Progenitor cell of endocrine pancreas (in vitro differentiated cells): ENCODE measurements at places on chromosomes 7 and 10.

DNA sequence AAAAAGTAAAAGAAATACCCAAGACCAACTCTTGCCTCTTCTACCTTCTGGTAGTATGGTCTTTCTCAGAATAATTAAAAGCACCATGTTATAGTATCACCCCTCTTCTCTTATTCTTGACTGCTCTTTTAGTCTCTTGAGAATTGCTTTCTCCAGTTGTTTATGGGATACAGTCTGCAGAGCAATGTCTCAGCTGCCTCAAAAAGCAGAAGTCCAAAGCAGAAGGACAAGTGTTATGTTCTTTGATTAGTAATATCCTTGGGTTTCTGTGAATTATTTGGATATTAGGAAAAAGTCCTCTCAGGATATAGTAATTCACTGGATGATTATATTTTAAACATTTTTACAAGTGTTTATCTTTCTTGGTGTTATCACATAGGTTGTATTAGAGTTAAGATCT, 7.4 kb downstream of the TAS2R41 start:
- no peak for DNase-seq

DNA sequence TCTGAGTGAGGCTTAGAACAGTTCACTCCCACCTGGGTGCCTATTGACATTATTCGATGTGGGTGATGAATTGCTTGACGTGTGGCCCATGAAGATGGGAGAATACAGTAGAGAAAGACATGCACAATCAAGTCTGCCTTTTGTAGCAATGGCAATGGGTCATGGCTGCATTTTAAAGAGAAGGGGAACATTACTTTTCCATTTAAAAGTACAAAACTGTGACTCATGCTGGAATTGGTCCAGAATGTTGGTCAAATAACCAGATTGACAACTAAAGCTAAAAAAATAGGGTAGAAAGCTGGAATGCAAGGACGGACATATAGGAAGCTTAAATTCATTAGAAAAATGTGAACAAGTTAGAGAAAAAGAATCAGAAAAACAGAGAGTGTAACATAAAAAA, 104.1 kb upstream of the SLC25A13 start:
- DNase-seq: no peak

GRCh38 chr10:70158113-70158512, 11.6 kb upstream of the TYSND1 start:
- DNase-seq: no peak

GRCh38 chr7:157386979-157387800, 50.4 kb downstream of the DNAJB6 start:
- DNase-seq: peak; percentile 49

- no peak for DNase-seq
Observed at GRCh38 chr10:6399879-6400278, 180.2 kb downstream of the PRKCQ start.

DNA sequence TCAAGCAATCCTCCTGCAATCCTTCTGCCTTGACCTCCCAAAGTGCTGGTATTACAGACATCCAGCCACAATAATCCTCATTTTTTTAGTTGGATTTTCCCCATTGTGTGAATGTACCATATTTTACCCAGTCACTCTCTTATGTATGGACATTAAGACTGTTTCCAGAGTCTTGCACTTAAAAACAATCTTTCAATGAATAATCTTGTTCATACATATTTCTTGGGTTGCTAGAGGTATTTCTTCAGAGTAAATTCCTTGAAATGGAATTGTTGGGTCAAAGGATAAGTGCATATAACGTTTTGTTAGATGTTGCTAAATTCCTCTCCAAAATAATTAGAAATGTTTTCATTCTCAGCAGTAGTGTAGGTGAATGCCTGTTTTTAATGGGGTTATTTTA, 283.1 kb upstream of the KAT6B start:
- no peak for DNase-seq

- DNase-seq: no peak
Observed at GRCh38 chr10:71434760-71435394, 38.2 kb downstream of the CDH23 start.

DNA sequence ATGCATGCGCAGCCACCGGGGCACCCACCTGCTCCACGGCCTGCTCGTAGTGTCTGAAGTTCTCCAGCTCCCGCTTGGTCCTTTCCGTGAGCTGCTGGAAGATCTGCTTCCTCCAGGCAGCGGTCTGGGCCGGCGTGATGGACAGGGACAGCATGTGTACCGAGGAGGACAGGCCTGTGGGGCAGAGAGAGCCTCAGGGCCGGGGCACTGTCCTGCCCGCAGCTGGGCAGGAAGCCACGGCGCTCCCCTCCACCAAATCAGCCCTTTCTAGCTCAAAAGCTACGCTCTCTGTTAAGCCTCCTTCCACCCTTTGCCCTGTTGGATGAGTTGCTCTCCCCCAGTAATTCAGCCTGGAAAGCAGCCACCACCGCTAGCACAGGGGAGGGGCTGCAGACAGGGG, 19.2 kb downstream of the TECPR1 start:
- no peak for DNase-seq

DNA sequence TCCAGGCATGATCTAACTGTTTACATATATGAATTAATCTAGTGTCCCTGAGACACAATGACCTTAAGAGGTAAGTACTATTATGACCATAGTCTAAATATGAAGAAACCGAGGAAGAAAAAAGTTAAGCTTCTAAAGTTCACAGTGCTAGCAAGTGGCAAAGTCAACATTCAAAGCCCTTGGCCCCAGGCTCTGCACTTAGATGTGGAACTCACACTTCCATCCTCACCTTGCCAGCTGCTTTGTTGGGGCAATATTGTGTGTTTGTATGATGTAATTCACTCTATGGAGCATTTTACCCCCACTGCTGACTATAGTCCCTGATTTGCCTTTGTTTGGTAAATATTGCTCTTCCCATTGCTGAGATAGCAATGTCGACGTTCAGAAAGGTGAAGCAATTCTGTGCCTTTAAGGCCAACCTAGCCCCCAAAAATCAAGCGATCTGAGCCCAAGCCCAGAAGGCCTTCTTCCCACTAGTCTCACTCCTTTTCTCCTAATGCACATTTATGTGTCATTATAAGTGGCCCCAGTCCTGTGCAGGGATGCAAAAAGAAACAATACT, 487.6 kb upstream of the ZMIZ1 start:
- no peak for DNase-seq

DNA sequence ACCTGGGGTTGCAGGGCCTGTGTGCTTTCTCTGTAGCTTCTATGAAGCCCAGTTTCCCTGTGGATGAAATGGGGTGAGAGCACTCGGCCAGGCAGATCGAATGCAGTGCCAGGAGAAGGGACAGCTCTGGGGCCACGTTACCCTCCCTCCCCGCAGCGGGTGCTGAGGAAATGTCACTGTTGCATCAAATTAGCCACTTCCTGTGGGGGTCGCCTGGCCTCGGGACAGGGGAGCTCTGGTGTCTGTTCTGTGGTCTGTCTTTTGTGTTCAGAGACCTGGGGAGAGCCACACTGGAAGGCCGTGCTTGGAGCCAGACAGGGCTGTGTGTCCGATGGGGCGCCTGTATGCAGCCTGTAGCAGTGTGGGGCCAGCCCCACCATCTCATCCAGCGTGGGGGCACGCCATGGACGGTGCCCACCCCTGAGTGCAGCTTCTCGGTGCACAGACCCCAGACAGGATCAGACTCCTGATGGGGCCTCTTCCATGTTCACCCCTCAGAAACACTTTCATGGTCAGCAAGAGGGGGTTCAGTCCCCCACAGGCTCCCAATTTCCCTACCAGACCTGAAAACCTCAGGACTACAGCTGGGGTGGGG, 13.6 kb downstream of the TTYH3 start:
- no peak for DNase-seq

- DNase-seq: no peak
Observed at GRCh38 chr7:117066668-117067067, 113.4 kb downstream of the ST7 start.

DNA sequence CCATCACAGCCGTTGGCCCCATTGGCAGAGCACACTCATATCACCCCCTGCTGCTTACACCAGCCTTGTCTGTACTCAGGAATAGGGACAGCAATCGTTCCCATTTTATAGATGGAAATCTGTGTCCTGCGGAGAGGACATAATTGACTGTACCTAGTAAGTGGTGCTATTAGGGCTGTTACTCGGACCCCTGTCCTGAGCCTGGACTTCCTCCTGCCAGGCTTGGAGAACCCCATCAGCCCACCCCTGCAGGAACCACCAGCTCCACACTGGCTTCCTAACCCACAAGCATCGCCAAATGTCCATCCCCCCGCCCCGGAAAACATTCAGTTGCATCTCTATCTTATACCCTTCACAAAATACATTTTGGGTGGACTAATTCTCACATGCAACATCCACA, 139.8 kb upstream of the RET start:
- DNase-seq: no peak

GRCh38 chr10:27660711-27661110, 84.9 kb downstream of the MKX start:
- no peak for DNase-seq

DNA sequence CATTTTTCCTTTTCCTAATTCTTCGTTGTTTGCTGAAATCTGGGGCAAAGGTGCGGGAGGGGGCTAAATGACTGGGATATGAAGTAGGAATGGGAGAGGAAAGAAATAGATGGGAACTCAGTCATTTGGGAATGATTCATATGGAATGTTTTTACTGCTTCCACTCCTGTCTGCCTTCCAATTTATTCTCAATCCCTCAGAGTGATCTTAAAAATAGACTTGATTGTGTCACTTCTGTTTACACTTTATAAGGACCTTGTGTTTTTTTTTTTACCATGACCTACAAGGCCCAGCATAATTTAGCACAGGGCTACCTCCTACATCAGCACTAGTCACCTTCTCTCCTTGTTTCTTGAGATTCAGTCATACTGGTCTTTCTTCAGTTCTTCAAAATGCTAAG, 97.9 kb downstream of the PTEN start:
- DNase-seq: no peak

DNA sequence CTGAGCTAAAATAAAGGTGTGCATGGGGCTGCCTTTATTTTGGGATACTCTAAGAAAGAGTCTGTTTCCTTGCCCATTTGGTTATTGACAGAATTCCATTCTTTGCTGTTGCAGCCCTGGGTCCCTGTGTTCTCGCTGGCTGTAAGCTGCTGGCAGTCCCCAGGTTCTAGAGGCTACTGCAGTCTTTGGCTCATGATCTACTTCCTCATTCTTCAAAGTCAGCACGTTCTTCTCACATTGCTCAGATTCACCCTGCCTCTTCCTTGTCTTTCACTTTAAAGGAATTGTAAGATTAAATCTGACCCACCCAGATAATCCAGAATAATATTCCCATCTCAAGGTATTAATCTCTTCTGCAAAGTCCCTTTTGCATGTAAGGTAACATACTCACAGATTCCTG, 620.3 kb downstream of the CCSER2 start:
- DNase-seq: no peak

DNA sequence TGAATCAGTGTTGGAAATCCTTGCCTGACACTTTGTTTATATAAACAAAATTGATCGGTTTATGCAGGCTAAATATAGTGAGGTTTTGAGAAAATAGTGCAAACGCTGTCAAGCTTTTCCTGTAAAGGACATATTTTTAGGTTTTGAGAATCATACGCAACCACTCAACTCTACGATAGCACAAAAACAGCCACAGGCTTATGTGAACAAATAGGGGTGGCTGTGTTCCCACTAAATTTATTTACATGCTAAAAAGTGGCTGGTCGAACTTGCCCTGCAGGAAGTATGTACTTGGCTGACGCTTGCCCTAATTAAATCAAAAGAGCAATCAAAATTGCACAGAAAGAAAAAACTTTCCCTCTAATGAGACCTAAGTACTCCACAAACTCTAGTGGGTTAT, 234.7 kb upstream of the CACNA2D1 start:
- no peak for DNase-seq

DNA sequence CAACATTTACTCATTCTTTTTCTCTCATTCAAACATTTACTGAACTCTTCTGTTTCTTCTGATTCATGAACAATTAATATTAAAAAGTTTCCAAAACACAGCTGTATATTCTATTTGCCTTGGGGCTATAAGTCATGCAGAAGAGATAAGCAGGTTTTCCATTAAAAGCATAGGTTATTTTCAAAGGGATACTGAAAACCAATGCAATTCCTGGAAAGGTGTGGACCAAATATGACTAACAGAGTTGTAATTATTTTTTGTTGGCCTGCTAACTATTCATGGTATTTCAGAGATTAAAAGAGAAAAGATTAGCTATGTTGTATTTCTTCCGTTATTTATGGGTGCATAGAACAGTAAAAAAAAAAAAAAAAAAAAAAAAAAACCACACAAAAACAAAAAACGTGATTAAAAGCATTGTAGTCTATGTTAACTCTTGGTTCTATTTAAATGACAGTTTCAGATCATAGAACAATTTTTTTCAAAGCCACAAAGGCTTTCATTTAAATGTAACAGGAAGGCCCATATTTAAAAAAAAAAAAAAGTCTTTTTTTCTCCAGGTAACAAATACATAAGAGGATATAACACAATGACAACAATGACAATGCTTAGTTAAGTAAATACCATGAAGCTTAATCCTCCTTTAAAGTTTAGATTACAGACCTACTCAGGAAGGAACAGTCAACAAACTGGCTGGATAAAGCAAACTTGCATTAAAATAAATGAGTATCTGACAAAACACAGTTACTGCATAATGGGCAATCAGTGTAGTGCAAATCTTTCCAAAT, 1042.9 kb downstream of the GATA3 start:
- no peak for DNase-seq

DNA sequence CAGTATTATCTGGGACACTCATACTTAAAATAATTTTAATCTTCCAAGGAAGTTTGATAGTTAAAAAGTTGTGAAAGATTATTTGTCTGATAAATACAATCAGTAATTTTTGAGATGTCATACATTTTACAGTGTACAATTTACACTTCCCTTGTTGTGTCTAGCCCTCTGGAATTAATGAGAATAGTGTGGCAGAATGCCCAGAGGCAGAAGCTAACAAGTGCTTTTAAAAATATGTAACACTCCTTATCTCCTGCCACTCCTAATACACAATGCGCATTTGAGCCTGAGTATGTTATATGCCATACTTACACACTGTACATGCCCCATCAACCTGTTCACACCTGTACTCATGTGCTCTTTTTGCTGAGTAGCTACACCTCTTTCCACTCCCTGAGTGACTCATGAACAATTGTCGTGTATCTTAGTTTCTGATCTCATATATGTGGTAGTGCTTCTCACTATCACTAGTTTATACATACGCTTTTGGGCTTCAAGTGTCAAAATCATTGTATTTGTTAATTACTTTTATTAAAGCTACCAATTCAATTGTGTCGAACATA, 106.9 kb upstream of the GNAI1 start:
- DNase-seq: no peak

DNA sequence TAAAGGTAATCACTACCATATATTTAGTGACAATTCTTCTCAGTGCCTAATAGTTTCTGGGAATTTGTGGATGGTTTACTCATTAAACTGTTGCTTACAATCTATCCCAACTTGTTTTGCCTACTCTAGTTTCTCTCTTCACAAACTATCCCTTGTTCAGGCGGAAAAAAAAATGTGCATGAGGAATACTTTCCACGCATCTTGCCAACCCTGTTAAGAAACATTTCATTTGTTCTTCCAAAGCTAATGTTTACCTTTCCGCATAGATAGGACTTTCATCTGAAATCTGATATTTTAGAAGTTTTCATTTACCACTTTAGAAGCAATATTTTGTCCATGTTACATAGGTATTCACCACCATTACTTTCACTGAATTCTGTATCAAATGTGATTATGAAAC, 191.9 kb downstream of the MDFIC start:
- no peak for DNase-seq
